Hair follicle dermal papilla cell (primary cell): ENCODE measurements at places on chromosomes 3 and 15. TPM values are rescaled to one million over a fixed set of nuclear protein-coding genes. Genes with fewer than 3 reads are reported as not detected.

PDZRN3 gene
- 108 and 137 TPM in 2 replicates for total RNA-seq

CYP1A1 gene
- 0.12 and 0.49 TPM in 2 replicates for total RNA-seq

FHIT gene
- total RNA-seq, result 1.3 and 3.2 TPM in 2 replicates

POLQ gene
- 0.85 and 1.3 TPM in 2 replicates for total RNA-seq

TMEM266 gene
- total RNA-seq, result 0.12 and 0.16 TPM in 2 replicates

THAP10 gene
- total RNA-seq, result 1.3 and 1.7 TPM in 2 replicates

ARL6 gene
- total RNA-seq, result 7.7 and 12.8 TPM in 2 replicates

SPINK8 gene
- not detected in 2 replicates for total RNA-seq

MUC20 gene
- total RNA-seq, result 0.49 and 0.65 TPM in 2 replicates

ISG20 gene
- 2.2 and 3.9 TPM in 2 replicates for total RNA-seq

CASR gene
- total RNA-seq, result not detected in 2 replicates

JAGN1 gene
- 28.4 and 30.7 TPM in 2 replicates for total RNA-seq

ST3GAL6 gene
- total RNA-seq, result 0.49 and 1.3 TPM in 2 replicates

FEZF2 gene
- total RNA-seq, result not detected in 2 replicates

LARP6 gene
- total RNA-seq, result 56.6 and 63.4 TPM in 2 replicates

STOML1 gene
- total RNA-seq, result 22.6 and 32.2 TPM in 2 replicates

SPINT1 gene
- 0.12 and 0.49 TPM in 2 replicates for total RNA-seq

CFAP20DC gene
- 2.7 and 4.4 TPM in 2 replicates for total RNA-seq

SAXO2 gene
- total RNA-seq, result 1.6 TPM in 1 of 2 replicates, not detected in the other

CILP gene
- 0.73 and 2.8 TPM in 2 replicates for total RNA-seq

MAP1A gene
- total RNA-seq, result 115 and 116 TPM in 2 replicates

TRAK1 gene
- 73.3 and 80.5 TPM in 2 replicates for total RNA-seq

PLD1 gene
- total RNA-seq, result 32.8 and 40.7 TPM in 2 replicates

STRC gene
- total RNA-seq, result under 0.01 TPM in 1 of 2 replicates, not detected in the other

GABRR3 gene
- not detected in 2 replicates for total RNA-seq

LIPH gene
- 0.65 TPM in 1 of 2 replicates, not detected in the other for total RNA-seq

LHFPL4 gene
- total RNA-seq, result 0.12 TPM in 1 of 2 replicates, not detected in the other

SNRK gene
- total RNA-seq, result 24.5 and 26.4 TPM in 2 replicates
